G401 (cell line): ENCODE measurements at places on chromosomes 11 and 22. TPM values are rescaled to one million over a fixed set of nuclear protein-coding genes. Genes with fewer than 3 reads are reported as not detected.

DNA sequence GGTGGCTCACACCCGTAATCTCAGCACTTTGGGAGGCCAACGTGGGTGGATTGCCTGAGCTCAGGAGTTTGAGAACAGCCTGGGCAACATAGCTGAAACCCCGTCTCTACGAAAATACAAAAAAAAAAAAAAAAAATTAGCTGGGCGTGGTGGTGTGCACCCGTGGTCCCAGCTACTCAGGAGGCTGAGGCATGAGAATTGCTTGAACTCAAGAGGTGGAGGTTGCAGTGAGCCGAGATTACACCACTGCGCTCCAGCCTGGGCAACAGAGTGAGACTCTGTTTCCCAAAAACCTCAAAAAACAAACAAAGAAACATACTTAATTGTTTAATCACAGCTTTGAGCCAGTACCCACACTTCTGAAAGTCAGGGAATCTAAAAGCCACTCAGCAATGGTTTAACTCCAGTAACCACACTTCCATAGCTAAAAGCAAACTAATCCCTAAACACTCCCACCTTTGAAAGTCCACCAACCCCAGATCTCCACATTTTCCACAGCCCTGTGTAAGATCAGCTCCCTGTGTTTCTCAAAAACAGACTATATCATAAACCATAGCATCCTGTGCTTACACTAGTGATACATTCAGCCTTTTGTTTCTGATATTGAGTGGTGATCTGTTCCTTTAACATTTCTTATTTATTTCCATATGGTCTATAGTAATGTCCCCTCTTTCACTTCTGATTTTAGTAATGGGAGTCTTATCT lies 4.9 kb upstream of the OR2AT4 start:
- no peak for DNase-seq

DNA sequence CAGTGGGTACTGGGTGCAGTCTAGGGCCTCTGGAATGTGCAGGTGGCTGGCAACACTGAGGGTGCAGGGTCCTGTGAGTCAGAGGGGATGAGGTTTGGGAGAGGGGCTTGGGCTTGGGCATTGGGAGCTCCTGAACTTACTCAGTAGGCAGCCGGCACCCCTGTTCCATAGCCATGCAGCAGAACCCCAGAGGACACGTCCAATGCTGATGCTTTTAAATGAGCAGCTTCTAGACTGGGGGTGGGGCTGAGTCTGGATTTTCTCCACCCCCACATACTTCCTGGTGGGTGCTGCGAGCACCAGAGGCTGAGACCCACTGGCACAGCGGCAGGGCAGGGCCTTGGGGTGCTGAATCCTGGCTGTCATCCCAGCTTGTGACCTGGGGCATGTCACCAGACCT lies 71.4 kb downstream of the ARHGAP8 start:
- DNase-seq = no peak

Gene ENTHD1
- not detected in 2 replicates for total RNA-seq

DNA sequence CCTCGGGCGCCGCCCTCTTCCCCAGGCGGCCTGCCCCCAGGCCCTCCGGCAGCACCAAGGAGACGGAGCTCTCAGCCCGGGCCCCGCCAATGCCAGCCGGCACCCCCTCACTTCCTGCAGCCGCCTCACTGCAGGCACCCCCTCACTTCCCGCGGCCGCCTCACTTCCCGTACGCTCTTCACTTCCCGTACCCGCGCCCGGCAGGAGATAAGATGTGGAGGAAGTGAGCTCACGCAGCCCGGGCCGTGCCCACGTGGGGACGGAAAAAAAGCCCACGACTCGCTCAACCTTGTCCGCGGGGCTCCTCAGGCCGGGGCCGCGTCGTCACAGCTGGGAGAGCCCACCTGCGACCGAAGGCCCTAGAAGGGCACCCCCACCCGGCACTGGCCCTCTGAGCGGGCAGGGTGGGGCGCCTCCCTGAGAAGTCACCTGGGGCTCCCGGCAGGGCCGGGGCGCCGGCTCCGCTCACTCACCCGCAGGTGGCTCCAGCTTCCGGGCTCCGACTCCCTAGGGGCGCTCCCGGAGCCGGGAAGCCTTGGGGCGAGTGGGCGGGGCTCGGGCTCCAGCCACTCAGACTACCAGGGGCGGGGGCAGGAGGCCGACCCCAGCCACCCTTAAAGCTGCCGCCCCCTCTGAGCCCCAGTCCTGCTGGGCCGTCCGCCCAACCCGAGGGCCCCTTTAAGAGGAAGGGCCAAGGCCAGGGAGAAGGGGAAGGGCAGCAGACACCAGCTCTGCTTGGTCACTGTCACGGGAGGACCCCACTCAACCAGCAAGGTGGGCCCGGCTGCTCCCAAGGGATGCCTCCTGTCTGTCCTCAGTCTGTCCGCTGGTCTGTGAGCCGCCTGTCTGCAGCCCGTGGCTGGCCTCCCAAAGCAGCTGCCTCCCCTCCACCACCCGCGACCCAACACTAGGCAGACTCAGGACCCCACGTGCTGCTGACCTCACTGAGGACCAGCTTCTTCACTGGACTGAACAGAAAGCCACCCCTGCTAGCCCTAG lies 31.4 kb downstream of the PISD start:
- peak; percentile 79 for DNase-seq

DNA sequence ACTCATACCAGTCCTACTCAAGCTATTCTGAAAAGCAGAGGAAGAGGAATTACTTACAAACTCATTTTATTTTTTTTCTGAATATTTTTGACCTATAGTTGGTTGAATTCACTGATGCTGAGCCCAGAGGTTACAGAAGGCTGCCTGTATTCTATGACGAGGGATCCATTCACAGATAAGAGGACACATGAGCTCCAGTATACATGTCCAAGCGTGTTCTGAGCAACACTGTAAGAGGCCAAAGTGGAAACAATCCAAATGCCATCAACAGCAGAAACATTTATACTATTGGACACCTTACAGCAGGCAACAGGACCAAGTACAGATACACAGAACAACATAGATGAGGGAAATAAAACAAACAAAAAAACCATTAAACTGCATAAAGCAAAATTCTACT lies 10.3 kb downstream of the KDM4E start:
- no peak for DNase-seq

Gene MRGPRF
- total RNA-seq = 0.18 TPM in 1 of 2 replicates, not detected in the other

DNA sequence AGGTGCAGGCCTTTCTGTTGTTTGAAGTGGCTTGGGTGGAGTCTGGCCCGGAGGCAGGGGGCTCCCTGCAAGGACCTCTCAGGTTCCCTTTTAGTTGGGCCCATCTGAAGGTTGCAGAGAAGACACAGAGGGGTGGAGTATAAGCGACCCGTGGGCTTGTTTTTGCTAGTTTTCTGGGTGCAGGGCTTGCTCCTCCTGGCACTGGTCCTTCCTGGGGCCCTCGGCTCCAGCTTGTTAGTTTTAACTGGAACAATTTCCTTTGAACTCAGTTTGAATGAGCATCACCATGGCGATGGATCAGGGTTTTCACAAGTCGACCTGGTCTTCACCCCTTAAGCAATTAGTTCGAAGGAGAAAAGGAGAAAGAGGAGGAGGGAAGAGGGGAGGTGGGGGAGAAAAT lies 28.5 kb upstream of the OAF start:
- DNase-seq = no peak

Gene KRTAP5-9
- not detected in 2 replicates for total RNA-seq

Gene SGSM1
- total RNA-seq = not detected in 2 replicates

DNA sequence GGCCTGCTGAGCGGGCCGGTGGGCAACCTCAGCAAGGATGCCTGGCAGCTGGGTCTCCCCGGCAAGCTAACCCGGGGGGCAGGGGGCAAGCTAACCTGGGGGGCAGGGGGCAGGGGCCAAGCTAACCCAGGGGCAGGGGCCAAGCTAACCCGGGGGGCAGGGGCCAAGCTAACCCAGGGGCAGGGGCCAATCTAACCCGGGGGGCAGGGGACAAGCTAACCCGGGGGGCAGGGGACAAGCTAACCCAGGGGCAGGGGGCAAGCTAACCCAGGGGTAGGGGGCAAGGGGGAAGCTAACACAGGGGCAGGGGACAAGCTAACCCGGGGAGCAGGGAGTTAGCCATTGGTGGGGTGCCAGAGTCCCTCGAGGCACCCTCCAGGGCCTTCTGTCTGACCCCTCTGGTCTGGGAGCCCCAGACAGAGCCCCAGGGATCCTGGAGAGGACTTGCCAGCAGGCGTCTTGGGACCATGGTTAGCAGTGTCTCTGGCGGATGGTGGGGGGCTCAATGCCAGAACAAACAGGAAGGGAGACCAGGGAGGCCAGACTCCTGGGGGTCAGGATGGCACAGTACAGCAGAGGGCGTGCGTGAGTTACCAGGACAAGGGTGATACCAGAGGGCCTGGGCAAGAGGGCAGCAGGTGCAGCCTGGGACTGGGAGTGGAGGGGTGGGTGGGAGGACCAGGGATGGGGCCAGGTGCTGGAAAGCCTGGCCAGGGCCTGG lies 16.1 kb downstream of the IGF2 start:
- DNase-seq = no peak

Gene MYBPC3
- total RNA-seq = 0.37 TPM in 1 of 2 replicates, not detected in the other

DNA sequence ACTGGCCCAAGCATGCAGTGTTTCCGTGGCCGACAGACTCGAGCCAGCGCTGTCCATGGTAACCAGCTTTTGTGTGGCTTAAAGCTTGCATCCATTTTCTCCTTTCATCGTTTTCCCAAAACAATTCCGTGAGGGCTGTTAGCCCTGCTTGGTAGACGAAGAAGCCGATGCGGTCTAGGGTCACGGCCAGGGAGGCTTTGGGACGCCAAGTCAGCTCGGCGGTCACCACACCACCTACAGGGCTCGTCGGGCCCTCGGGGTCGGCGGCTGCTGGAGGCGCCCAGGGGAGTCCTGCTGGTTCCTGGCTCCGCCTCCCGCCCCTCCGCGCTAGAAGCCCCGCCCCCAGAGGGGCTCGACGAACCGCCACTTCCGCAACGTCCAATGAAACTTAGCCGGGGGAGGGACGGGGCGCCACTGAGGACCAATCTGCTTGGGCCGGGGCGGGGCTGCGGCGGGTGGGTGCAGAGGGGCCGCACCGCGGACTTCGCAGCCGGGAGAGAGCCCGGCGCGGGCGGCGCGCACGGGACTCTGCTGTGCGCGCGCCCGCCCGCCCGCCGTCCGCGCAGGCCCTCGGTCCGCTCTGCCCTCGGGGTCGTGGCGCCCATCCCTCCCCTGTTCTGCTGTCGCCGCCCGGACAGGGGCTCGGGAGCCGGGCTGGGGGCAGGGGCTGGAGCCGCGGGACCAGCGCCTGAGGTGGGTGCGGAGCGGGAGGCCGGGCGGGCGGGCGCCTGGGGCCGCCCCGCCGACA lies at the start of gene TIGD3:
TIGD3 (plus strand) TSS at position 487 of the 748 bp plus-strand sequence. CDS start 1,058 bp downstream, outside the sequence.
- DNase-seq = peak; percentile 98

DNA sequence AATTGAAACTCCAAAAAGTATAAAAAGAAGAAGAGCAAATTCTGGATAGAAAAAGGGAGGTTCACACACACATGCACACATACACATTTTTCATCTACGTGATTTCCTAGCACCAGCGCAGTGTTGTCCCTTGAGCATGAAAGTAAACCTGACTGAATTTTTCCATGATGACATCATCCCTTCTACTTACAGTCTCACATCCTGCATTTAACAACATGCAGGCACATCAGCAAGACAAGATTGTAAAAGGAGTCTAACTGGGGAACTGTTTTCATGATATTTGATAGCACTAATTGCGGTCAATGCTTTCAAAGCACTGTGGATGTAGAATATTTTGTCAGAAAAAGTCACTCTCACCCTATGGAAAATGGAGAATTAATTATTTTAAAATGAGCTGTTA lies 36.6 kb downstream of the GAS2 start:
- DNase-seq = no peak

- no peak for DNase-seq
Observed at GRCh38 chr11:30778596-30778995, 192.4 kb upstream of the MPPED2 start.

- no peak for DNase-seq
Observed at GRCh38 chr11:59216641-59217564, 4.2 kb upstream of the MPEG1 start.

Gene DDTL
- total RNA-seq = not detected in 2 replicates

- no peak for DNase-seq
Observed at GRCh38 chr11:10561947-10562346, 6.5 kb downstream of the LYVE1 start.

DNA sequence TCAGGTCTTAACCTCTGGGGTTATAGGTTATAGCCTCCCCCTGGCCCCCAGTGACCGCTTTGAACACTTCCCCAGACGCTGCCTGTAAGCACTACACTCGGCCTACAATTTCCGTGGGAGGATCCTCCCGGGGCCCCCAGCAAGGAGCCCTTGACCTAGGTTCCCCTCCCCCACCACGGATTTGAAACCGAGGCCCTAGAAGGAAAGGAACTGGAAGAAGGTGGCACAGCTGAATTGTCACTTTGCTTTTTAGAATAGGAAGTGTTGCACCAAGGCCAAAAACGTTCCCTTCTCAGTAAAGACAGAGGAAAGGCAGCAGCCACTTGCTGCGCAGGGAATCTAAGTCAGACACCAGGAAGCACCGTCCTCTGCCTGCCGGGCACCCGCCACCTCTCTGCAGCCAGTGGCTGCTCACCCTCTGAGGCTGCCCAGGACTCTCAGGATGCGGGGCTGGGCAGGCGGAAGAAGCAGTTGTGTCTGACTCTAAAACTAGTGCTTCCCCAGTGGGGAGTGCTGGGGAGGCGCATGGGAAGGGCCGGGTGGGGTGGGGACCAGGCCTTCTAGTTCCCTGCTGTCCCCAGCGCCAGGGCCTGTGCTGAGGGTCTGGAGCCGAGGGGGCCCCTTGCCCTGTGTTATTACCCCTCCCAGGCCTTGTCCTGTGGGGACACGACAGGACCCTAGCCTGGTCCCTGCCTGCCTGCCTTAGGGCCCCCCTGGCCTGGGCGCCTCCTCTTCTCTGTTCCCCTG lies 7.9 kb upstream of the FLRT1 start:
- DNase-seq = no peak

GRCh38 chr11:134459246-134460061 lies 47.4 kb upstream of the B3GAT1 start:
- DNase-seq = no peak

- no peak for DNase-seq
Observed at GRCh38 chr11:132471466-132471865, 1060.8 kb downstream of the OPCML start.

GRCh38 chr11:104943561-104943960 lies 24.8 kb downstream of the CASP4 start:
- no peak for DNase-seq

DNA sequence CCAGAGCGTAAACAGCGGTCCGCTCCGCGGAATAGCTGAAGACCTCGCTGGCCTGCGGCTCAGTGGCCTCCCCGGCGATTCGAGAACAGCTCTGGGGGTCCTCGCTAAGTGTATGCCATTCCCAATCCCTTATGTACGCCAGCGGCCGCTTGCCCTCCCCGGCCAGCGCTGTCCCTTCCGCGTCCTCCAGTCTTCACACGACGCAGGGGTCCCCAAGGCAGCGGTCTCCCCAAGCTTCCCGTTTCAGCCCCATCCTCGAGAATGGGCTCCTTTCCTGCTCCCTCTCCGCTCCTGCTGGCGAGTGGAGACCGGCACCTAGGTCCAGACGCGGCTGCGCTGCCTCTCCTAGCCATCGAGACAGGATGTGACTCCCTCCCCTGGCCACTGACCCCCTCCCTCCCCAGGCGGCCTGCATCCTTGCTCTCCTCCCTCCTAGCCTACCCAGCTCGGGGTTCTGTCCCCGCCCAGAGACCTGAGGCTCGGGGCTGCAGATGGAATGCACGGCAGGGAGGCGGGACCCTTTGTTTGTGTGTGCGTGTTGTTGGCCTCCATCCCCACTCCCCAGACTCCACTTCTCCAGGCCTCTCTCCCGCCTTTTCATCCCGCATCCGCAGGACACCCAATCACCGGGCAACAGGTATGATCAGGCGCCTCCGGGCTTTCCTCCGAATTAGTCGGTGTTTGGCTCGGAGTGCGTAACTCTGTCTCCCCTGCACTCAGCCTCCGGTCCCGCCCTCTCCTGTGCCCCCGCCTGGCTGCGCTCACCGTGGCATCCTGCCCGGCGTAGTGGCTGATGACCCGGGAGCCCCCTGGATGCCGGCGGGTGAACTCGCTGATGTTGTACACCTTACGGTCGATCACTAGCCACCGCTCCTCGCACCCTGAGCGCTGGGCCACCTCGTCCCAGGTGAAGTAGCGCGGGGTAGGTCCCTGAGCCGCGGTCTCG lies 740 bp downstream of the FADS1 start:
- DNase-seq = peak; percentile 79
